ENCODE measurements at places on chromosomes 7 and 10. TPM values are rescaled to one million over a fixed set of nuclear protein-coding genes. Genes with fewer than 3 reads are reported as not detected.

DNA sequence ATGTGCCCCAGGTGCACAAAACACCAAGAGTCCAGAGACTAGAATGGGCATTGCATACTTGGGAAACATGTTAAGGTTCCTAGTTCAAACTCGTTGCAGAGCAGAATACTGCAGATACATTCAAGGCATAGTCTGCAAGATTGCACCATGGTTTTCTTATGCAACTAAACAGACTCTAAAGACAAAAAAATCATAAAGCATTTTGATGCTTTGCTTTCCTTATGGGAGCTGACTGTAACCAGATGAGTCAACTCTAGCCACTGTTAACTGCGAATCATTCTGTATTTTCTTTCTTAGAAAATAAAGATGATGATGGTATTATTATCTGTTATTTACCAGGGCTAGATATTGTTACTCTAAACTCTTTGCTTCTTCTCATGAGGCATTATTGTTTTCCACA lies 19.7 kb downstream of the TRUB1 start:
- no peak for DNase-seq

GRCh38 chr7:120857588-120858573 lies at the start of gene TSPAN12:
Gene TSPAN12, minus strand, starts transcription at chr7:120858144. Its CDS starts 1,381 bp downstream, at chr7:120856763.
- DNase-seq: no peak

DNA sequence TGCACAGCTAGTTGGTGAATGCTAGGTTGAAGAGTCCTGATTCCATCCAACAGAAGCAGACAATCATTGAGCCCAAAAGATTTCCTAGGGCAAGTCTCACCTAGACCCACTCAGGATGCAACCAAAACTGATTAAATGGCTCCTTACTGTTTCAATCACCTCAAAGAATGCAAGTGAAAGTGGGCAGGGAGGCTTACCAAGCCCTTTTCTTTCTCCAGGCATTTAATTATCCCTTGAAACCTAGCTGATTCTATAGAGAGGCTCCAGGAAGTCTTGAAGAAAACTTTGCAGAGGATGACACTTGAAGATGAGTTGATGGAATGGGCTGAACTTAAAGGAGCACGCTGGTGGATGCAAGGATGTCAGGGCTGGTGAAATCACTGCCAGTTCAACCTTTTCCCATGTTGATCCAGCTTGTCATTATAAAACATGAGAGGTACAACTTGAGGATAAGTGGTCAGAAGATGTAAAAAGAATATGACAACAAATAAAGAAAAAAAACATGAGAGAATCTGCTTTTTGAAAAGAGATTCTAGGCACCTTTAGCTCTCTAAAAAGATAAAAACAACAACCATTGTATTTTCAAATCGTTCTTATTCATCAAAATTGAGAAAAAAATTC lies 2.3 kb upstream of the ANKRD1 start:
- DNase-seq: no peak

DNA sequence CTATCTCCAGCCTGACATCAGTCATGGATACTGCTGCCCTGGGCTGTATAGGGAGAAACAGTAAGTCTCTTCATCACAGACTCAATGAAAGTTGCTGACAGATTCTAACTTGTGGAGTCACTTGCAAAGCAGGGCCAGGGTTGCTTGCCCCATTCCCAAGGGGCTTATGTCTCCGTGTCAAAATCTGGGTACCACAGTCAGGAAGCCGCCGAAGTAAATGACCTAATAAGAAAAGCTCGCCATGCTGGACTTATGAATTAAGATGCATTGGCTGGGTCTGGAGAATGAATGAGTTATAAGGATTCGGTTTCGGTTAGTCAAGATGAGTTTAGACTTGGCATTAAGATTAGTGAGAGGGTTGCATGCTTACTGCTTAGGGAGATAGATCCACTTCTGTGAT lies 10.8 kb upstream of the OR6V1 start:
- no peak for DNase-seq

TMEM196 gene
- not detected for total RNA-seq

AQP1 gene
- 362 TPM for total RNA-seq

OR9A2 gene
- not detected for total RNA-seq

All from esophagus muscularis mucosa (tissue), 4 donors.